ENCODE measurements at places on chromosomes 1 and 21. TPM values are rescaled to one million over a fixed set of nuclear protein-coding genes. Genes with fewer than 3 reads are reported as not detected.

Gene DNAJC8
- total RNA-seq = 108 TPM

Gene DPH2
- 38.8 TPM for total RNA-seq

Gene IFNLR1
- 0.11 TPM for total RNA-seq

Gene NSUN4
- 17.5 TPM for total RNA-seq

Gene CBR1
- total RNA-seq = 14.7 TPM

Gene DNASE2B
- total RNA-seq = 0.43 TPM

Gene SLC16A4
- total RNA-seq = 1.9 TPM

Gene PAQR6
- 2.3 TPM for total RNA-seq

Gene CDCA8
- 13.0 TPM for total RNA-seq

Gene IVL
- not detected for total RNA-seq

Gene HRNR
- total RNA-seq = 0.21 TPM

Gene CD160
- total RNA-seq = 0.96 TPM

Gene ZNF593OS
- 3.3 TPM for total RNA-seq

Gene CATSPER4
- not detected for total RNA-seq

Gene AMY1B
- not detected for total RNA-seq

Gene WNT2B
- 4.3 TPM for total RNA-seq

Gene S100A4
- 1,152 TPM for total RNA-seq

Gene FLVCR1
- 39.0 TPM for total RNA-seq

Gene F3
- total RNA-seq = 1.7 TPM

Gene COL9A2
- 1.4 TPM for total RNA-seq

Gene SPRR2G
- 0.90 TPM for total RNA-seq

Gene MCOLN3
- total RNA-seq = 12.4 TPM

Gene EPHA2
- total RNA-seq = 10.0 TPM

Gene DDOST
- 327 TPM for total RNA-seq

Gene CSMD2
- total RNA-seq = 0.33 TPM

Gene PRKACB
- 25.5 TPM for total RNA-seq

Gene C21orf91
- total RNA-seq = 14.4 TPM
